ENCODE measurements at places on chromosomes 3 and 15.

DNA sequence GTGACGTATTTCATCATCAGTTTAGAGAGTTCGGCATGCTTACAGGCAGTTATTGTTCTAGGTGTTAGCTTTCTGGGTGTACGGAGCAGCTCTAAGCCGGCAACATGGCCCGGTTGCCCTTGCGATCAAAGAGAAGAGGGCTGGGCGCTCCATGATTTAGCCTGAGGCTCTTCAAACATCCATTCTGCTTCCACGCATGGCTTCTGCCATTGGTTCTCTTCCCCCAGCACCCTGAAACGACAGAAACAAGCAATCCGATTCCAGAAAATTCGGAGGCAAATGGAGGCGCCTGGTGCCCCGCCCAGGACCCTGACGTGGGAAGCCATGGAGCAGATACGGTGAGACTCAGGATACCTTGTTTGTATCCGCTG, 574 bp downstream of the NGRN start:
- DNase-seq, result peak; percentile 77

DNA sequence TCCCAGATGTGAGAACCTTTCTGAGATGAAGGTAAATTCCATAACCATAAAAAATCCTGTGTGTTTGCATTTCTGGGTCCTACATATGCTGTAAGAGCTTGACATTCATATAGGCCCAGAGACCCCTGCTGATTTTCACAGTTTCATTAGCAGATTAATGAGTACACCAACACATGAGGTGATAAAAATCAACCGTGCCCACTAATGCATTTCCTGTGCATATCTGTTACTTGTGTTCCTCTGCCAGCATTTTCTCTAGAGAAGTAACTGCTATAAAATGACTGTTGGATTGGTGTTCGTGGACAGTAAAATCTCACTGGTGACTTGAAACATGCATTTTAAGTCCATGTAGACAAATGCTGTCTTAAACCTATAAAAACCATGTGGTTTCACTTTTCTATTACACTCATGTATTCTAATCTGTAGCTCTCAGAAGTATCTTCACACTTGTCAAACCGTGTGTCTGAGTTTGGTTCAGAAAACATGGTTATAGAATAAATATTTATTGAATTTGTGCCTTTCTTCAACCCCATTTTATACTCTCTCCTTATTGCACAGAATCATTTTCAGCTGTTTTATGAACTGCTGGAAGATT, 14.6 kb downstream of the MAP2K5 start:
- DNase-seq, result no peak

GRCh38 chr15:53565721-53566120, 193.7 kb downstream of the WDR72 start:
- no peak for DNase-seq

GRCh38 chr3:18982920-18983319, 165.4 kb upstream of the KCNH8 start:
- DNase-seq, result no peak

GRCh38 chr3:14280326-14280725, 101.7 kb downstream of the LSM3 start:
- DNase-seq, result no peak

DNA sequence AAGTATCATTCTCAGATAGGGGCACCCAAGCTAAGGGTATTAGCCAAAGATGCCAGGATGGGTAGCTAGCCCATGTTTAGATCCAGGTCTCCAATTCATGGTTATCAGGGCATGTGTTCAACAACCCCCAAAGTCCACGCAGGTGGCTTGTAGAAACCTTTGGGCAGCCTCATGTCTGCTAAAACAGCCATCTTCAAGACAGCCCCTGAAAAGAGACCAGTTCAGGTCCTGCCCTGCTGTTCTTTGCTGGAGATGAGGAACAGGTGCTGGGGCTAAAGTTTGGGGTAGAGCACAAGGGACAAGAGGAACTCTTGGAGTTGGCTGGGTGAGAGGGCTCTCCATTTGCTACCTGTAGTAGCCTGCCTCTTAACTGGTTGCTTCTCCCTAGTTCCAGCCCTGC, 4.6 kb downstream of the PPM1M start:
- DNase-seq, result no peak

GRCh38 chr15:84908564-84908963, 24.1 kb downstream of the SLC28A1 start:
- DNase-seq, result peak; percentile 37

GRCh38 chr3:189276444-189277219, 104.9 kb downstream of the TPRG1 start:
- no peak for DNase-seq

DNA sequence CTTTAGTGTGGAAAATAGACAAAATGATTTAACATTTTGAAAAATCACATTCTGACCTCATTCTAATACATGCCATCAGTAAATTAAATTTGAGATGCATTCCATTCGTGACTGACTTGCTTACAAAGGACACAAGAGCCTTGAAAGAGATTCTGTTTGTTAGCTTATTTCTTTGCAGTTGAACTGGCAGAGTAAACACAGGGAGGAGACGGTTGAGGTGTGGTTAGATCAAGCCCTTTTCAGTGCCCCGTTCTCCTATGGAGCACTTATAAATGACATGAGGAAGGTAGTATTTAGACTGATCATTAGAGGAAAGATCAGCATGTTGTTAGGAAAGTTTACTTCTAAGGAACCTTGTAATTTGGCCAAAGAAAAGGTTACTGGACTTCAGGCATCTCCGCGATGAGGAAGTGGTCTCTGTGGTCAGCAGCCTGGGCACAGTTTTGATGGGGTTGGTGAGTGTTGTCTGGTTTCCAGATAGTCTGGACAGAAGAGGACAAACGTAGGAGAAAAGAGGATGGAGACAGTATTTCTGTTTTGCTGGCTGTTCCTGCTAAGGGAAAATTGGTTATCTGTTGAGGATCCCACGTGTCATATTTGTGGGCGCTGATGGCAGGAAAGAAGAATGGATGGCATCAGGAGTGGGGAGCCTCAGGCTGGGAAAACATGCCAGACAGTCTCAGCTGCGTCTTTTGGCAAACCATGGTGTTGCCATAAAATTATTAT, 328.9 kb upstream of the TBL1XR1 start:
- DNase-seq, result no peak

DNA sequence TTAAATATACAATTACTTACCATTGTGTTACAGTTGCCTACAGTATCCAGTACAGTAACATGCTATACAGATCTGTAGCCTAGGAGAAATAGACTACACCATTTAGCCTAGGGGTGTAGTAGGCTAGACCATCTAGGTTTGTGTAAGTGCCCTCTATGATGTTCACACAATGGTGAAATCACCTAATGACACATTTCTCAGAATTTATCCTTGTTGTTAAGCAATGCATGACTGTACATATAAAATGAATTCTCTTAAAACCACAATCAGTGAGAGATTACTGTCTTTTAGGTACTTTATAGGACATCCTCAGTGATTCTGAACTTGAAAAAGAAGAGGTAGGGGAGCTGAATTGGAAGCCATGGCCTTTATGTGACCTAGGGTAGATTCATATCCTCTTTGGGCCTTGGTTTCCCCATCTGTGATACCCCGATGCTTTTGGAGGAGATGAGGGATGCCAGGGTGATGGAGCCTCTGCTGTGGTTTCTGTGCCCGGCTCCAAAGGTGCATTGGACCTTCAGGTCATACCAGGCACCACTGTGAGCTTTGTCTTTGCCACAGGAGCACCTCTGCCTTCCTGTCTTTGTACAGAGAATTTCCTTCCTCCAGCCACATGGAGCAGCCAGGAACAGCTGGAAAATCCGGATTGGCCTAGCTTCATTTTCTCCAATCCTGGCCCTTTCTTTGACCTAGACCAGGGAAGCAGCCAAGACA, 51.9 kb upstream of the FLNB start:
- no peak for DNase-seq

DNA sequence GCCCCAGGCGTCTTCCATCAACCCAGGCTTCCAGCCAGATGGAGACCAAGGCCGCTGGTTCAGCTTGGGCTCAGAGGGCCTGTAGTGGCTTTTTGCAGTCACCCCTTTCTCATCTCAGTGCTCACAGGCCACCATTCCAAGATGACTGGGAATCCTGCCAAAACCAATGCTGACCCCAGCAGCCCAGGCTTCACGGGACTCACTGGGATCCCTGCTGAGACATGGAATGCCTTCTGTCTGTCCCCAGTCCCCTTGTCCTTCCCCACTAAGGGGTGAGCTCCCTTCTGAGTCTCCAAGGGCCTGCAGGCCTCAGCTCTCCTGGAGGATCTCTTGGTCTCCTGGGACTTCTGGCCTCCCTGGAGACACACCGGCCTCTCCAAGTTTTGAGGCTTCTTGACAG, 77.4 kb upstream of the SEC13 start:
- no peak for DNase-seq

DNA sequence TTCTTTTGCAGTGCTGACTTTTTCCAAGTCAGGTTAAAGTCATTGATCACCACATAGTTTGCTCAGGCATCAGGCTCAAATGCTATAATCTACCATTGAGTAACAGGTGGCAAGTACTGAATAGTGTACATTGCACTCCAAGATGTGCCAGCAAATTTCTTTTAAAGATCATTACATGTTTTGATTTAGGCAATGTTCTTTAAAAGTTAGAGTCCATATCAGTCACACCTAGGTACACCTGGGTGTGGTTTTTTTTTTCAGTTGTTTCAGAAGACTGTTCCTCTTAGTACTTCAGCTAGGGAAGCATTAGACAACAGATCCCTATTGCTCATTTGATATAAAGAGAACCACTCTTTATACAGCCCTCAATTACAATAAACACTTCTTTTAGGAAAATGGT, 10.6 kb upstream of the SLC4A7 start:
- no peak for DNase-seq

DNA sequence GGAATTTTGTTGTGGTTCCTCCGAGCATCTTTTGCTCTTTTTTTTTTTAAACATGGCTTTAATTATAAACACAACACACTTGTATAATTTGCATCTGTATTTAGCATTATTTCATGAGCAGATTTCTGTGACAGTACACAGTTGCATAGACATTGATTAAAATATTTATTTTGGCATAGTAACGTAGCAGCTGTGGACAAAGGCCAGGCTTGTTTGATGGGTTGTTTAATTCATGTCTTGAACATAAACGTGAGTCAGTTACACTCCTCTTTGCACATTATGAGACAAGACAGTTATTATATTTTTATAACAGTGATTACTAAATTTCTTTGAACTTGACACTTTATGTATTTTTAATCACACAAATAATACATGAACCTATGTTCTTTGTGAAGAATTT, 182.5 kb downstream of the CACNA2D3 start:
- DNase-seq, result no peak

DNA sequence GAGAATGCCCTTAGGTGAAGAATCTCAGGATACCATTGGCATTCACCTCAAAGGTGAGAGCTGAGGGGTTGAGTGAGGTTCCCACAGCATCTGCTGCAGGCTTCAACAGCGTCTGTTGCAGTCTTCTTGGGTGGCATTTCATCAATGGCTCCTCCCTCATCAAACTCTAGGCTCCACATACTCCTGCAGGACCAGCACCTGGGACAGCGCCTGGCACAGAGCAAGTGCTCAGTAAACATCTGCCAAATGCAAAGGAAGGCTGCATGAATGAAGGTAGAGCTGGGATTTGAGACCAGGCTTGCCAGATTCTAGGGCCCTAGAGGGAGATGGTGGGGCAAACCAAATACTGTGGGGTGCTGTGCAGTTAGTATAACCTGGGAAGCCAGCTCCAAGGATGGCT, 9.6 kb downstream of the TRH start:
- DNase-seq, result peak; percentile 25

DNA sequence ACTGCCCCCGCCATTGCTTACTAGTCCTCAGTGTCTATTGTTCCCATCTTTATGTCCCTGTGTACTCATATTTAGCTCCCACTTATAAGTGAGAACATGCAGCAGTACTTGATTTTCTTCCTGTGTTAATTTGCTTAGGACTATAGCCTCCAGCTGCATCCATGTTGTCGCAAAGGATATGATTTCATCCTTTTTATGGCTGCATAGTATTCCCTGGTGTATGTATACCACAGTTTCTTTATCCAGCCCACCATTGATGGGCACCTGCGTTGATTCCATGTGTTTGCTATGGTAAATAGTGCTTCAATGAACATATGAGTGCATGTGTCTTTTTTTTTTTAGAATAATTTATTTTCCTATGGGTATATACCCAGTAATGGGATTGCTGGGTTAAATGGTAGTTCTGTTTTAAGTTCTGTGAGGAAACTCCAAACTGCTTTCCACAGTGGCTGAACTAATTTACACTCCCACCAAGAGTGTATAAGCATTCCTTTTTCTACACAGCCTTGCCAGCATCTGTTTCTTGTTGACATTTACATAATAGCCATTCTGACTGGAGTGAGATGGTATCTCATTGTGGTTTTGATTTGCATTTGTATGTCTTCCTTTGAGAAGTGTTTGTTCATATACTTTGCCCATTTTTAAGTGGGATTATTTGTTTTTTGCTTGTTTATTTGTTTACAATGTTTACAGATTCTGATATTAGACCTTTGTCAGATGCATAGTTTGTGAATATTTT, 53.7 kb downstream of the GALK2 start:
- no peak for DNase-seq

- DNase-seq, result peak; percentile 49
Measured at GRCh38 chr3:38479431-38480092, 16.6 kb upstream of the EXOG start.

DNA sequence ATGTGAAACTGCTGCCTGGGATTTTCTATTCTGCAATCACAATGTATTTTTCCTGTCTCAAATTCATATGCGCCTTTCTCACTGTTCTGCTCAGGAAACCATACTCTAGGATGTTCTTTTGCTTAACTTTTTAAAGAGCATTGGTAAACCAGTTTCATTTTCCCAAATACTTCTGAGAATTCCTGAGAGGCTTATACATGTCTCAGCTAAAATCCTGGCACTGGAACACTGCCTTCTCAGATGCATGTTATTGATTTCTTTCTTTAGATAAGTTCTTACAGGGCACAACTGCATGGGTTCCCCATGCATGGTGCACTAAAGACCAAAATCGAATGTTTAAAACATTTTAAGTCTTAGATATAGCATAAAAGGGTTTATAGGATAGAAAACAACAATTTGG, 178.3 kb upstream of the PLSCR5 start:
- DNase-seq, result no peak

DNA sequence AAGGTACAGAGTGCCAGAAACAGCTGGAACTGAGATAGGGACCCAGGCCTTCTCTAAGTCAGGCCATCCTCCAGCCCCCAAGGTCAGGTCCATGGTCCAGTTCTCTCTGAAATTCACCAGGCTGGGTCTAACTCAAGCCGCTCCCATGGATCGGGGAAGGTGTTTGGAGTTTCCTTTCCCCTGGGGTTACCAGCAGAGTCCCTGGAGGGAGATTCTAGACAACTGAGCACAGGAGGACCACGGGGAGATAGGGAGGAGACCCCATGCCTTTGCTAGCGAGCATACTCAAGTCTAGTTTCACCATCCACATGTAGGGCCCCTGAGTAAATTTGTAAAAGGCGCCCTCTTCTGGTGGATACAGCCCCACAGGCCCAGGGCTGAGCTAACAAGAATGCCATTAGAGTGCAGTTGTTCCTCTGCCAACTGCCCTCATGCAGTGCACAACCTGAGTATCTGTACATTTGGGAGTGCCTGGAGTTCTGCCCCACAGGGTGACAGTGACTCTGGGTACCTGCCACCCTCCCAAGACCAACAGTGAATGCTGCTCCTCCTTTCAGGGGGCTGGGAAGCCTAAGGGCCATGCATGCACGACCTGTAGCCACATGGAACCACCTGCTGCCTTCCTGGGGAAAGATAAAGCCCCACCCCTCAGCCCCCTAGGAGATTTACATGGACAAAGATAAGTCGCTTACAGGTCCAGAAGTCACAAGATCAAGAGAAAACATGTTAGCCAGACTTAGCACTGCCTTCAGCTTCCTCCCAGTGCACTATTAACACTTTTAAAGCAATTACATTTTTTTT, 89.0 kb downstream of the IQSEC1 start:
- peak; percentile 92 for DNase-seq

Measured in ELF-1 (cell line).